ENCODE measurements at places on chromosomes 4 and X. TPM values are rescaled to one million over a fixed set of nuclear protein-coding genes. Genes with fewer than 3 reads are reported as not detected.

Gene TBC1D19
- 8.2 TPM for polyA plus RNA-seq

Gene DAPP1
- polyA plus RNA-seq, result 0.18 TPM

Gene ABLIM2
- 82.2 TPM for polyA plus RNA-seq

Gene SLC9A6
- 16.9 TPM for polyA plus RNA-seq

Gene LRIT3
- 0.06 TPM for polyA plus RNA-seq

Measured in psoas muscle (tissue), 8 donors.